Omental fat pad (tissue), 4 donors: ENCODE measurements at places on chromosomes 5 and 9.

GRCh38 chr5:42492974-42493373, 69.7 kb downstream of the GHR start:
- no peak for DNase-seq

- DNase-seq: no peak
Measured at GRCh38 chr9:122807271-122807900, 7.5 kb downstream of the OR1K1 start.

GRCh38 chr9:75893106-75893505, 2.6 kb downstream of the PCSK5 start:
- no peak for DNase-seq

DNA sequence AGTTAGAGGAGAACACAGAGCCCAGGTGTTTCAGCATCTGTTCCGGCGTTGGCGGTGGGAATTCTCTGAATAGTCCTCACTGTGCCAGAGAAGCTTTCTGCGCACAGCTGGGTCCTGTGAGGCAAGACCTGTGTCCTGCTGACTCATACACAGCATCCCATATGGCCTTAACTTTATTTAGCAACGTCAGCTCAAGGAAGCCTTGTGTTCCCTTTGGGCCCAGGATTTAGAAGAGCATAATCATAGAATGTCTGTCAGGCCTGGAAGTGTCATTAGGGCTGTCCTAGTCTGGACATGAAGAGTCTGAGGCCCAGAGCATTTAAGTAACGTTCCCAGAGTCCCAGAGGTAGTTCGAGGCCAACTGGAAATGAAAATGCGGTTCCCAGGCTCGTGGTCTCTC, 188.6 kb upstream of the DMRT1 start:
- DNase-seq: no peak

GRCh38 chr9:101674165-101674564, 64.3 kb downstream of the GRIN3A start:
- no peak for DNase-seq

DNA sequence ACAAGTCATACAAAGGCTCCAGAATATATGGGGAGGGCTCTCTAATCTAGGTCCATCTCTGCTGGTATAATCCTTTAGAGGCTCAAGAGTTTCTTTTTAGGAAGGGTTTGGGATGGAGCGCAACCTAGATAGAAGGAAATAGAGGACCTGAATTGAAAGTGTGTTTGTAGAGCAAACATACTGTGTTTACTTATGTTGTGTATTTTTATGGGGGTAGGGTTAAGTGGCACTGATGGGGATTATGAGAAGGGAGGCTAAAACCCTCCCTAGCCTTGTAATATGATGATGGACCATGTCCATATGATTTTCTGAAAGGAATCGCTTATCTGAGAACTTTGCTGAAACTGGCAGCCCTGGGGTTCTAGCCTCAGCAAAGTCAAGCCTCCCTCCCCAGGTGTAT, 4.4 kb upstream of the ELL2 start:
- DNase-seq: no peak

GRCh38 chr5:38925154-38925925, 79.5 kb downstream of the OSMR start:
- DNase-seq: no peak

DNA sequence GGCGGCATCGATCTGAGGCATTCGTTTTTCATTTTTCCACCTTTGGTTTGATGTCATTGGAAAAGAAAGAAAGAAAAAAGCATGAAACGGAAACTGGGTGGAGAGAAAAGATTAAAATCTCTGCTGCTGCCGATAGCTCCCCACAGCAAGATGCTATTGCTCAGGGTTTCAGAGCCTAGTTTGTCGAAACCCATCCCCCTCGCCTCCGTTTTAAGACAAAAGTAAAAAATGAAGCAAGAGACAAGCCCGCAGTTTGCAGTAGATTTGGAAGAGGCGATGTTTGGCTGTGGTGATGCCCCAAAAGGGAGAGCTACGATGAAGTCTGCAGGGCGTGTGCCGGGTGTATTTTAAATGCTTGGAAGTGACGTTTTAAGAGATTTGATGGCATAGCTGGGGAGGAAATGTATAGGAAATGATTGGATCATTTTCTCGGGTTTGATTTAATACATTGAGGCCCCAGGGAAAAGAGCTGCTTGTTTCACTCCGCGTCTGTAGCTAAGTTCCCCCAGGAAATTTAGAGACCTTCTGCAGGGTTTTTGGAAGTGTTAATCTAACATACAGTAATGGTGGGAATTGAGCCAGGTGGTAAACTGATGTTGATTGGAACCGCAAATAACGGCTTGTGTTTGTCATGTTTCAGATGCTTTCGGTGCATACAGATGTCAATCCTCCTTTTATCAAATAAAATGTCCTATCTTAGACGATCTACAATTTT, 909 bp downstream of the NDFIP1 start:
- no peak for DNase-seq

- no peak for DNase-seq
Measured at GRCh38 chr9:27499451-27499850, 24.6 kb upstream of the IFNK start.

DNA sequence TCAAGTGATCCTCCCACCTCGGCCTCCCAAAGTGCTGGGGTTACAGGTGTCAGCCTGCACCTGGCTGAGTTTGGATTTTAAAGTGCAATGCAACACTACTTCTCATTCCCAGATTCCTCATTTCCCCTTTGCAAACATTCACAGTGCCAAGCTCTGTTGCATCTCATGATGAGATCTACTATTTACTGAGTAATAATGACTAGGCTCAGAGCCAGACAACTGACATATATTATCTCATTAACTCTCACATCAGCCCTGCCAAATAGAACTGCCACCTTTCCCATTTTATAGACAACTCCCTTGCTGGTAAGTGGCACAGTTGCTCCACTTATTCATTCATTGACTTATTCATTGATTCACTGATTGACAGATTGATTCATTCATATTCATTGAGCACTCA, 7.0 kb downstream of the PDE6A start:
- DNase-seq: no peak
